ENCODE measurements at places on chromosomes 4 and X. TPM values are rescaled to one million over a fixed set of nuclear protein-coding genes. Genes with fewer than 3 reads are reported as not detected.

- DNase-seq: no peak
Observed at GRCh38 chr4:148376151-148376550, 66.1 kb downstream of the NR3C2 start.

GRCh38 chrX:65136424-65136823 is 160.2 kb upstream of the ZC4H2 start:
- no peak for DNase-seq

Gene RNF150
- 9.8 TPM for polyA plus RNA-seq

Gene TLR2
- 0.22 TPM for polyA plus RNA-seq

GRCh38 chrX:130896802-130897501 is 6.1 kb downstream of the ENOX2 start:
- DNase-seq: no peak

GRCh38 chrX:150184491-150184890 is 178.6 kb upstream of the MAMLD1 start:
- DNase-seq: no peak

DNA sequence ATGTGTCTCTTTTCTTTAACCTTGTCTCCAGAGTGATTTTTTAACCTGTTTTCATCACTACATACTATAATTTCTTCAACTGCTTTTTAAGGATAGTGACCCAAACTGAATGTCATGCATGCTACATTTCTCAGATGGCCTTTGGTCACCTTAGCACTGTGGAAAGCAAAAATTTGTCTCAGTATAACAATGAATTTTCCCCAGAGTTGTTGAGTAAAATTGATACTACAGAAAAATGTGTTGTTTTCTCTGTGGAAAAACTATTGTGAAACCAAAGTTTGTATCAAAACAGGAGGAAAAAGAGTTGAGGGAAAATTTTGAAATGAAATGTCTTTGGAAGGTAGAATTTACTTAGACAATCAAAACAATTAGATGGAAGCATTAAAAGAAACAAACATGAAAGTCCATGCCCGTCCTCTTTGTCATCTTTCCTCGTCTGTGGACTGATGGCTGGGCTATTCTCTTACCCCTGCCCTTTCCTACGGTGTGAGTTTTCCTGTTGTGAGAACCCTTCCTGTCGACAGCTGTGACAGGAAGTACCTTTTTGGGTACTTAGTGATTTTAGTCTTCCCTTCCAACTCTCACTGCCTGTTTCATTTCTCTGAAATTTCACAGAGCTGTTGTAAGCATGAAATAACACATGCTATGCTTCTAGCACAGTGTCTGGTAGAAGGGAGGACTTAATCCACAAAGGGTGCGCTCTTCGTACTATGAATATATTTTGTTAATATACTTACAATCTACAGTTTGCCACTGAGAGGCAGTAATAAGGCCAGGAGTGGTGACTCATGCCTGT is 50.8 kb downstream of the LRP2BP start:
- no peak for DNase-seq

Gene ZDHHC15
- not detected for polyA plus RNA-seq

Gene PDLIM3
- 15.4 TPM for polyA plus RNA-seq

Gene CLCN4
- polyA plus RNA-seq: 1.6 TPM

DNA sequence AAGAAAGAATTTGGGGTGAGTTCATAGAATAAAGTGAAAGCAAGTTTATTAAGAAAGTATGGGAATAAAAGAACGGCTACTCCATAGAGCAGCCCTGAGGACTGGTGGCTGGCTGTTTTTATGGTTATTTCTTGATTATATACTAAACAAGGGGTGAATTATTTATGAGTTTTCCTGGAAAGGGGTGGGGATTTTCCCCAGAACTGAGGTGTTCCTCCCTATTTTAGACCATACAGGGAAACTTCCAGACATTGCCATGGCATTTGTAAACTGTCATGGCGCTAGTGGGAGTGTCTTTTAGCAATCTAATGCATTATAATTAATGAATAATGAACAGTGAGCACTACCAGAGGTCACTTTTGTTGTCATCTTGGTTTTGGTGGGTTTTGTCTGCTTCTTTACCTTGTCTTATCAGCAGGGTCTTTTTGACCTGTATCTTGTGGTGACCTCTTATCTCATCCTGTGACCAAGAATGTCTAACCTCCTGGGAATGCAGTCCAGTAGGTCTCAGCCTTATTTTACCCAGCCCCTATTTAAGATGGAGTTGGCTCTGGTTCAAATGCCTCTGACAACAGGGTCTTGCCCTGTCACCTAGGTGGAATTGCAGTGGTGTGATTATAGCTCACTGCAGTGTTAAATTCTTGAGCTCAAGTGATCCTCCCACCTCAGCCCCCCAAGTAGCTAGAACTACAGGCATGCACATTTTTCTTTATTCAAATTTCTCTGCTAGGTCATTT is 27.1 kb downstream of the RAPGEF2 start:
- DNase-seq: no peak

DNA sequence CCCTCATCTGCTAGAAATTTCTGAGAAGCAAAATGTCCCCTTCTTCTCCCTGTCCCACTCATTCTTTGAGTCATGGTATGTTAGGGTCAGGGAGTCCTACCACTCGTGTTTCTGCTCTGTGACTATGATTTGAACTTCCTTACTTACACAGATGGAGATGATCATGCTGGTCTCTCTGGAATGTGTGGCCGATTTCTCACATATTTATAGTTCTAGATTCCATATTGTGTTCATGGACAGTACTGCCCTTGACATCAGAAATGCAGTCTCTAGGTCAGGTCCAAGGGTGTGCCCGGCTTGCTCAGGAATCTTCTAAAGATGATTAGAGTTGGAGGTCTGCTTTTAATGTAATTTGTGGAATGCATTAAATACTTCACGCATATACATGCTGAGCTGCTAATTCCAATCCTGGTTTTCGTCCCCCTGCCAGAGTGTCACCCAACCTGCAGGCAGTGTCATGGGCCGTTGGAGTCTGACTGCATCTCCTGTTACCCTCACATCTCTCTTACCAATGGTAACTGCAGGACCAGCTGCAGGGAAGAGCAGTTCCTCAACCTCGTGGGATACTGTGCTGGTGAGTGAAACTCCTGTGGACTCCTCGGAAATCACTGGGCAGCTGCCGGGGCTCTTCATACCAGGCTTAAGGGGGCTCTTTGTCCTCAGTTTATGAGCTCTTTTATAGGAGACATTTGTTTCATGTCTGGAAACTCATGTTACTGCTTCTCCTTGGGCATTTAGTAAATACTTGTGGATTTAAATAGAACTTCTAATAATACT is 214.1 kb upstream of the ANXA3 start:
- no peak for DNase-seq
